Stimulated activated CD4-positive, alpha-beta T cell treated with anti-CD3 and anti-CD28 coated beads, Interleukin-15, amount 100 ng/mL, for 1 hour (primary cell): ENCODE measurements at places on chromosomes 2 and 18.

DNA sequence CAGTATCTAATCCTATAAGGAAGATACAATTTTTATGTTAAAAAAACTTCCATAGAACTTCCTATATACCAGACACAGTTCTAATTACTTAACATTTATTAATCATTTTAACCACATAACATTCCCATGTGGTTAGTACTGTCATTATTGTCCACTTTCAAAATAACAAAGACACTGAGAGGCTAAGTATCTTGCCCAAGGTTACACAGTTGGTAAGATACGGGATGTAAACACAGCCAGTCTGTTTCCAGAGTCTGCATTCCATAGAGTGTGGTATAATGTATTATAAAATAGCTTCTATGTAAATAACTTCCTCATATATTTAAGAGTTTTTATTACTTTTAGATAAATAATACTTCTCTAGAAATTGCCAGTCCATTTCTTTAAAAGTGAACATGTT, 383.3 kb upstream of the ETAA1 start:
- DNase-seq: no peak

DNA sequence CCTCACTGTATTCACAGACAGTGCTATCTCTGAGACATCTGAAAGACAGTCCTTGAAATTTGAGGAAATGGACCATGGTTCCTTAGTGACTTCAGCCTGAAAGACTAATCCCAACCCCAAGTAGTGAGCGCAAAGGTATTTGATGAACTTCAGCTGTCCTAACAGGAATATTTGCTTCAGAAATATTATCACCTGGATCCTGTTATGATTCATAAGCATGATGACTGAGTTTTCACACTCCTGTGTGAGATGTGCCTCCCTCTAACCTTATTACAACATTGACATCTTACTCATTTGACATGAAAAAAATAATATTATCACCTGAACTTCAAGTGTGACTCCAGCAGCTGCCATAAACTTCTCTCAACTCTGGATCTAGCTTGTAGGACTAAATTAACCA, 11.6 kb upstream of the MRPL19 start:
- no peak for DNase-seq

- no peak for DNase-seq
These were observed 28.1 kb downstream of the GCC2 start for GRCh38 chr2:108477099-108477498.

DNA sequence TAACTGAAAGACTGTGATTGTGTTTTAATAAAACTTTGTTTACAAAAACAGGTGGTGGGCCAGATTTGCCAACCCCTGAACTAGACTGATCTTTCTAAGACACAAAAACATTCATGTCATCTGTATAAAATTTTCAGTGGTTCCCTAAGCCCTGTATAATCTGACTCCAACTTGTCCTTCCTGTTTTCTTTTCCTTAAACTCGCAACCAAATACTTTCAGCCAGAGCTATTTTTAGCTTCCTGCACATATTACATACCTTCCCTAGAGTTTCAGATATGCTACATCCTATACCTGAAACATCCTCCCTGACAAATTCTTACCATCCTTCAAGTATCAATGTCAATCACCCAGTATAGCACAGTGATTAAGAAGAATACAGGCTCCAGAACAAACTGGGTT, 4.8 kb downstream of the GCFC2 start:
- DNase-seq: no peak

- no peak for DNase-seq
These were observed 42.9 kb downstream of the MYL12B start for GRCh38 chr18:3304832-3305231.

DNA sequence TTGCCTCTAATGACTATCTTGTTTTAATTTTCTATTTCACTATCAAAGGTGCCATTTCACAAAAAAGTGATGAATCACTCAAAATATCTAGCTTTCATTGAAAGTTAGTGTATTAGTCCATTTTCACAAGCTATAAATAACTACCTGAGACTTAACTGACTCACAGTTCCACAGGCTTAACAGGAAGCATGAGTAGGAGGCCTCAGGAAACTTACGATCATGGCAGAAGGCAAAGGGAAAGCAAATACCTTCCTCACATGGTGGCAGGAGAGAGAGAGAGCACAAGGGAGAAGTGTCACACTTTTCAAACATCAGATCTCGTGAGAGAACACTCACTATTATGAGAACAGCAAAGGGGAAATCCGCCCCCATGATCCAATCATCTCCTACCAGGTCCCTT, 1220.4 kb upstream of the ZEB2 start:
- DNase-seq: no peak

GRCh38 chr18:59691996-59692395, 5.2 kb downstream of the CCBE1 start:
- DNase-seq: no peak

GRCh38 chr18:48393776-48394175, 15.4 kb downstream of the ZBTB7C start:
- DNase-seq: no peak

DNA sequence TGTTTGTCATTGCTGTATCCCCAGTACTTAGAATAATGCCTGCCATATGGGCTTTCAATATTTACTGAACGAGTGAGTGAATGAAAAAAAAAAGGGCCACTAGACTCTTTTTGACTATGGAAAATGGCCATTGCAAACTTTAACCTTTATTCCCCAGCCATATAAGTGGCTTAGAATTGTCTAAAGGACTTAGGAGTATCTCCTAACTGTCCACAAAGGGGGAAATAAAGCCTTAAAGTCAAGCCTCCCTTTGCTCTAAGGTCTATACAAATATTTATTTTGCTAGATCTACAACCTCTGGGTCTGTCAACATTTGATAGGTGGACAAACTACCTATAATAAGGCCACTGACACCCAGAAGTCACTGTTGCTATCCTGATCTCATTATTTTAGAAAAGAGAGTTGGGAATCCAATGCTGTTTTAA, 25.7 kb downstream of the UPP2 start:
- DNase-seq: no peak

GRCh38 chr18:50104421-50104820, 90.5 kb downstream of the MYO5B start:
- DNase-seq: no peak

DNA sequence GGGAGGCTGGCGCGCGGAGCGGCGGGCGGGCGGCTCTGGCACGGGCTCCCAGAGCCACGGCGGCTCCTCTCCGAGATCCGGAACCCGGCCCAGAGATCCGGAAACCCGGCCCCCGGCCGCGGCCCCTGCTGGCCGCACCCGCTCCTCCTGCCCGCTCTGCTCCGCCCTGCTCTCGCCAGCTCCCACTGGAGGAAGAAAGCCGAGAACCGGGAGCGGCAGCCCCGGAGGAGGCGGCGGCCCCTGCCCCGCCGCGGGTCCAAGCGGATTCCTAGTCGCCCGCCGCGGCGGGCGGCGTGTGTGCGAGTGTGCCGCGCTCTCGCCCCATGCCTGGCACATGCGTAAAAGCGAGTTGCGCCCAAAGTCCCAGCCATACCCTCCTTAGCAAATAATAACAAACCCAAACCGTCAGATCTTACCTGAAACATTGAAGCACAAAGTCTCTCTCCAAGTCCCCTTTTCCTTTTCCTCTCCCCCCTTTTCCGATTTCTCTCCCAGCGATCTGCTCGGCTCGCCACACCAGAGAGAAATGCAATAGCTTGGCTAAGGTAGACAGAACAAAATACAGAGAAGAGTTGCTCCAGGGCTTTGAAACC, 108.7 kb upstream of the KCTD1 start:
- no peak for DNase-seq

DNA sequence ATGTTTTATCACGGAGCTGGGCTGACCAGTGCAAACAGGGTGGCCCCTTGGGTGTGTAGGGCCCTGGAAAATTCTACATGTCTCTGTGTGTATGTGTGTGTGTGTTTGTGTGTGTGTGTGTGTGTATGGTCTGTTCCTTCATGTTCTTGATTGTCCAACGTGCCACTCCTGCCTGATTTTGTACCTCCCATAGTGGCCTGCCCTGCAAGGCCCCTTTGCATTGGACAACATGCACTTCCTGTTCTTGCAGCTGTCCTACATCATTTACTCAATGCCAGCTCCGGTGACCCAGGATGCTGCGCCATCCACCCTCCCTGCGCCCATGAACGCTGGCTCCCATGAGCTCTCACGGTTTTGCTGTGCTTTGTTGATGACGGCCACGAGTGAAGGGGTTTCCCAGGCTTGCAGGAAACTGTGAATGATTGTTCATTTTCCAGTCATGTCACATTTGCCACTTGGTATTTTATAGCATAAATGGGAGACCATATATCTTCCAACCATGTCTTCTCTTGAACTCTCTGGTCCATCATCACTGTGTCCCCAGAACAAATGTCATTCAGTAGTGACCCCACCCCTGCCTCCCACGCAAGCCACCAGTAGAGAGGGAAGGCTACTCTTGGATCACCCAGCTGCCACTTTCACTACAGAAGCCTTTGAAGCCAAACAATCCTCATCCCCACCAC, 69.7 kb upstream of the NCK2 start:
- DNase-seq: peak; percentile 18

DNA sequence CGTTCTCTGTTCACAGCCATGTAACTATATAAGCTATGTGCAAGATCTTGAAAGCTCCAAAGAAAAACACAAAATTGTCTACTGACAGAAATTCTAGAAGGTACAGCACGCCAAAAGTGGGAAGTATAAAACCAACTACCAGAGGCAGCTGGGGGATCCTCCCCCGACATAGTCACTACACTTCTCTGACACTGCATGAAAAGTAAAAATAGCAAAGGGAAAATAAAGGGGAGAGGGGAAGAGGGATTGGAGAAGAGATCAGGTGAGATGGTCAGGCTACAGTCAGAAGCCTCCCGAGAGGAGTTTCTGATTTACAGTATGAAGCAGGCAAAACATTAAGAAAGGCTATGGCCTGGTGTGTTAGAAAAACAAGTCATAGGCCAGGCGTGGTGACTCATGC, 39.8 kb upstream of the PCBP1 start:
- DNase-seq: no peak

GRCh38 chr2:54949431-54949830, 100.8 kb downstream of the RTN4 start:
- no peak for DNase-seq

- DNase-seq: no peak
These were observed 3.5 kb upstream of the BCL2 start for GRCh38 chr18:63322908-63323634.

GRCh38 chr2:140295767-140296166, 1515.6 kb upstream of the NXPH2 start:
- no peak for DNase-seq

DNA sequence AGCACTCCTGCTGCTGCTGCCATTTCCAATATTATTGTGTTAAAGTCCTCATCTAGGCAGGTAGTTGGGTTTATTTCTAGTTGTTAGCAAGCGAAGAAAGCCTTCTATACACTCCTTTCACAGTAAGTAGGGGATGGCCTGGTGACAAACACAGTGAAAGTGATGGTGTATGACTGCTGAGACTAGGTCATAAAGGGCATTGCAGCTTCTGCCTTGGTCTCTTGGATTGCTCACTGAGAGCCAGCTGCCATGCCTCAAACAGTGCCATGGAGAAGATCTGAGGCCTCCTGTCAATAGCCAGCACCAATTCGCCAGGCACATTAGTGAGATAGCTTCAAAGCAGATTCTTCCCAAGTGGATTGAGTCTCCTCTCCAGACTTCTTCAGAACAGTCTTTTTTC, 27.6 kb upstream of the MSTN start:
- DNase-seq: no peak

DNA sequence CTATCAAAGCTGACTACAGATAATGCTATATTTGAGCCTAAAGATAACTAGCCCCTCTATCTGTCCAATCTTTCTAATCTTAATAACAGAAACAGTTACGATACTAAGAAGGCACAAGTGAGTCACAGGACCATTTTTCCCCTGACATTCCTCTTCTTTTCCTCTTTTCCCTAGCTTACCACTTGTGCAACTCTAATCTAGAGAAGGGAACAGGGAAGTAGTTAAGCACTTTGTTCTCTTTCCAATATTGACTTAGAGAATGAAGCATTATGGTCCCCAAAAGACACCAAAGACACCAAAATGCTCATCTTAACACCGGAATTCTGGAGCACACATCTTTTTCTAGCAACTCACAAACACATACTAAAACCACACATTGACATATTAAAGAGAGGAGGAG, 1.8 kb downstream of the PDE11A start:
- DNase-seq: no peak

DNA sequence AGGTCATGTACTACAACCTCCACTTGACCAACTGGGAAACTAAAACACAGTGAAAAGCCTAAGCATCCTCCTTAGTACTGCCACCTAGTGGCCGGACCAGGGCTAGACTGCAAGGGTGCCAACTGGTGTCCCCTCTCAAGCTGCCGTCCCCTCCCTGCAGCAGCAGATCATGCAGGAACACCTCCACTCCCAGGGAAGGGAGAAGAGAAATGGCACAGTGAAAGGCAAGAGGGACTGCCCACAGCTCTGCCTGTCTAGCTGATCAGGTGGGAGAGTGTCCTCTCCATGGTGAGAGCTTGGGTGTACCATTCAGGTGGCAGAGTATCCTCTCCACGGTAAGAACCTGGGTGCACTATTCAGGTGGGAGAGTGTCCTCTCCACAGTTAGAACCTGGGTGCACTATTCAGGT, 78.1 kb downstream of the AAK1 start:
- peak; percentile 42 for DNase-seq

- no peak for DNase-seq
These were observed 118.7 kb upstream of the MSTN start for GRCh38 chr2:190181123-190181669.

- no peak for DNase-seq
These were observed 30.4 kb downstream of the TMEM178A start for GRCh38 chr2:39696101-39696553.

DNA sequence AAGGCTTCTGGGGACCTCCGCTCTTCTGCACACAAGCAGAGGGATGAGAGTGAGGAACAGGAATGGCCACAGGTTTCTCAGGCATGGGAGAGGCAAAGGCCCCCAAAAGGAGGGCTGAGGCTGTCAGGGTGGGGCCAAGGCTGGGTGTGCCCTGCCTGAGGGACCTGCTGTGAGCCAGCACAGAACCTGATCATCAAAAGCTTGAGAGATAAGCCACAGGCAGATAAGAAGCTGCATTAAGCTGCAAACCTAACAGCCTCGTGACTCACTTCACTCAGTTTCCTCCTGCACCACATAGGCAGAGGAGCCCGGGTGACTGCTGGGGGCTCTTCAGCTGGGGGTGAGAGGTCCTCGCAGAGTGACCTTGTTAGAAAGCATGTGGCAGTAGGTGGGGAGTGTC, 64.5 kb upstream of the LAPTM4A start:
- DNase-seq: no peak

DNA sequence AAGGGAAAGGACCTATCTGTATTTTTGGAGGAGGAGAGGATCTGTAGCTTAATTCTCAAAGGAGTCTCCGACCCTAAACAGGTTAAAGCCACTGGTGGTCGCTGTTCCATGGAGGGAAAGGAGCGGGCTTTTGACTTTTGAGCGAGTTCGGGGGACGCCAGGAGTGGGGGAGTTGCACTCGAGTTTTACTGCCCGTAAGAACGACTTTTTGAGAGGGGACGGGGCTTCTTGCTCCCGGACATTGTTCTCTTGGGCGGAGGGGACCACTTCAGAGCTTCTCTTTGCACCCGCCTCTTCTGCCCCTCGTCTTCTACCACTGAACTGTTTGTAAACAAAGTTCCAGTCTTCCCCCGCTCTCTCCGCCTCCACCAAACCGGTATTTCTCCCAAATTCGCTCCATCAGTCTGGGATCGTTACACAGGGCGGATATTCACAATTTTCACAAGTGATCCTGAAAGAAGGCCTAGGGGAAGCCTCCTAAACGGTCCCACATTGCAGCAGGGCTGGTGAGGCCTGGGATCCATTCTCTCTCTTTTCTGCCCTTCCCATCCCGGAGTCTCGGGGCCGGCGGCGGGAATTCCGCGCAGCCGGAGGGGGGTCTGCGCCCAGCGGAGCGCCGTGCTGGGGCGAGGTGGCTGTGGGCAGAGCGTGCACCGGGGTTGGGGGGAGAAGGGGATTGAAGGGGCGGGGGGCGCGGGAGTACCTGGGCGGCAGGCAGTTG, 6.6 kb downstream of the DLX2 start:
- DNase-seq: no peak
